GM12878 (cell line): ENCODE measurements at places on chromosomes 11 and 22. TPM values are rescaled to one million over a fixed set of nuclear protein-coding genes. Genes with fewer than 3 reads are reported as not detected.

- DNase-seq = no peak
- H3K27me3 ChIP-seq = no peaks in the 10 kb centered on the region
- H3K36me3 ChIP-seq = peaks cover 5% of the 10 kb centered on the region
- no peak overlapping the region for H3K4me3 ChIP-seq
- H3K4me1 ChIP-seq = no peaks in the 10 kb centered on the region
- no peak overlapping the region for H3K27ac ChIP-seq
Measured at GRCh38 chr11:70306586-70307033, 36.1 kb downstream of the PPFIA1 start.

GRCh38 chr11:19087658-19088057 lies 27.1 kb upstream of the MRGPRX2 start:
- no peak overlapping the region for H3K27ac ChIP-seq
- H3K4me3 ChIP-seq = no peak overlapping the region
- no peaks in the 10 kb centered on the region for H3K4me1 ChIP-seq
- no peaks in the 10 kb centered on the region for H3K36me3 ChIP-seq

- H3K36me3 ChIP-seq = no peaks in the 10 kb centered on the region
- H3K27ac ChIP-seq = no peak overlapping the region
- no peaks in the 10 kb centered on the region for H3K4me1 ChIP-seq
- no peak for DNase-seq
- no peak overlapping the region for H3K4me3 ChIP-seq
Measured at GRCh38 chr22:45553351-45554039, 50.8 kb downstream of the FBLN1 start.

DNA sequence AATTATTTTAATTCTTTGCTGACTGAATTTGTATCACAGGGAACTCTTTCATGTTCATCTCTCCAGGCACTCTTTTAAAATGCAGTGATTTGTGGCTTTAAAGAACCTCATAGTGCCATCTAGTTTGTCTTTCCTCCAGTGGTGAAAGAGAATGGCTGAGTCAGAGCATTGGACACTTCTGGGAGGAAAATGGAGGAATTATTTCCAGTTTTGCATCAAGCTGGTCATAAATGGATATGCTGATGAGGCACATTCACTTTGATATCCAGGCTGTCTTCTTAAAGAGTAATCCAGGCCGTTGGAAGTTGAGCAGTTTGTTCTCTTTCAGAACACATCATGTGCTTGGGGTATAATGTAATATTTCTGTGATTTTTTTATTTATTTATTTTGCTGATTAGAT lies 273.7 kb downstream of the DDX10 start:
- no peak overlapping the region for H3K27ac ChIP-seq
- H3K4me3 ChIP-seq = no peak overlapping the region
- no peak for DNase-seq
- no peaks in the 10 kb centered on the region for H3K4me1 ChIP-seq
- peaks cover 4% of the 10 kb centered on the region for H3K36me3 ChIP-seq
- no peaks in the 10 kb centered on the region for H3K27me3 ChIP-seq

GRCh38 chr11:125903711-125904659 lies at the start of gene DDX25:
DDX25 (plus strand) TSS chr11:125904508; CDS start chr11:125904518, 10 bp downstream.
- H3K27ac ChIP-seq = no peak within 1 kb of the TSS
- peaks cover 3% of the 10 kb centered on the region; the same call in 1 of the 2 replicates for H3K27me3 ChIP-seq
- H3K4me1 ChIP-seq = peaks cover 4% of the 10 kb centered on the region; the same call in 1 of the 2 replicates
- no peak within 1 kb of the TSS; the same call in 1 of the 2 replicates for H3K4me3 ChIP-seq

DNA sequence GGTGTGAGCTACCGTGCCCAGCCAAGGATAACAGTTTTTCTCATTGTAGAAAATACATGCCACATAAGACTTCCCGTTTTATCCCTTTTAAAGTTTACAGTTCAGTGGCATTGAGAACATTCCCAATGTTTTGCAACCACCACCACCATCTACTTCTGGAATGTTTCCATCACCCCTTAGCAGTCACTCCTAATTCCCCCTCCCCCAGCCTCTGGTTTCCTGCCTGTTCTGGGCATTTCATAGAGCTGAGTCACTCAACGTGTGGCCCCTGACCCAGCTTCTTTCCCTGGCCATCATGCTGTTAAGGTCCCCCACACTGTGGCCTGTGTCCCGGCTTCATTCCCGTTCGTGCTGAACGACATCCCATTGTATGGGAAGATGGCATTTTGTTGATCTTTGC lies 30.7 kb downstream of the FGF4 start:
- no peaks in the 10 kb centered on the region; the same call in 1 of the 2 replicates for H3K27me3 ChIP-seq
- no peaks in the 10 kb centered on the region for H3K4me1 ChIP-seq
- H3K4me3 ChIP-seq = no peak overlapping the region
- no peak overlapping the region for H3K27ac ChIP-seq

DNA sequence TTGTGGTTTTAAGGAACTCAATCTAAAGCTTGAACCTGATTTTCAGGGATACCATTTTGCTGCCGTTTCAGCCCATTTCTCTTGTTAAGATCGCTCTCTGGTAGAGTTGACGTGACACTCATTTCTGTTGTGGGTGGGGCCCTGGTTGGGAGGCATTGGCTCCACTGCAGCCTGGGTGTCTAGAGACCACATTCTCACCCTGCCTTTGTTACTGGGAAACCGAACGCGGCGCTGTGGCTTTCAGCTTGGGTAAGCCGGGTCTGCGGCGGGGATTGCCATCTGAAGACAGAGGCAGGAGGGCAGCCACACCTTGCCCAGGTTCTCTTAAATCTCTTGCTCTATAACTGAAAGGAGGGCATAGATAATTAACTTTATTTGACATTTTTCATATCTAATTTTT lies 3.2 kb downstream of the EHF start:
- peak; percentile 38 for DNase-seq
- H3K4me3 ChIP-seq = peak overlapping the region; percentile 20; the same call in 1 of the 2 replicates
- H3K4me1 ChIP-seq = peaks cover 13% of the 10 kb centered on the region
- H3K27ac ChIP-seq = no peak overlapping the region

- DNase-seq = no peak
- peaks cover 4% of the 10 kb centered on the region; the same call in 1 of the 2 replicates for H3K4me1 ChIP-seq
- H3K27me3 ChIP-seq = no peaks in the 10 kb centered on the region
- no peak overlapping the region for H3K27ac ChIP-seq
- no peaks in the 10 kb centered on the region for H3K36me3 ChIP-seq
Measured at GRCh38 chr22:48146426-48146825, 1384.0 kb downstream of the TBC1D22A start.

The NEU3 gene
- polyA plus RNA-seq = 6.7 and 11.0 TPM in 2 replicates

The OR51B5 gene
- polyA plus RNA-seq = not detected in 2 replicates

The TCN1 gene
- polyA plus RNA-seq = not detected in 2 replicates

The CASP12 gene
- polyA plus RNA-seq = not detected in 2 replicates

The DBX1 gene
- not detected in 2 replicates for polyA plus RNA-seq

The TOP3B gene
- 29.4 and 45.2 TPM in 2 replicates for polyA plus RNA-seq

The UBQLN3 gene
- not detected in 2 replicates for polyA plus RNA-seq
